ENCODE measurements at places on chromosomes 3 and 15. TPM values are rescaled to one million over a fixed set of nuclear protein-coding genes. Genes with fewer than 3 reads are reported as not detected.

CLN6 gene
- total RNA-seq = 6.6 TPM

LSG1 gene
- 23.4 TPM for total RNA-seq

DNA sequence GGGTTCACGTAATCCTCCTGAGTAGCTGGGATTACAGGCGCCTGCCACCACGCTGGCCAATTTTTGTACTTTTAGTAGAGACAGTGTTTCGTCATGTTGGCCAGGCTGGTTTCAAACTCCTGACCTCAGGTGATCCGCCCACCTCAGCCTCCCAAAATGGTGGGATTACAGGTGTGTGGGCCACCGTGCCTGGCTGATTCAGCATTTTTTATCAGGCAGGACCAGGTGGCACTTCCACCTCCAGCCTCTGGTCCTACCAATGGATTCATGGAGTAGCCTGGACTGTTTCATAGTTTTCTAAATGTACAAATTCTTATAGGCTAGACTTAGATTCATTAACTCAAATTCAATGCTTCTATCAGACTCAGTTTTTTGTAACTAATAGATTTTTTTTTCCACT, 9.4 kb downstream of the VHL start:
- DNase-seq = no peak

GRM7 gene
- total RNA-seq = not detected

DNA sequence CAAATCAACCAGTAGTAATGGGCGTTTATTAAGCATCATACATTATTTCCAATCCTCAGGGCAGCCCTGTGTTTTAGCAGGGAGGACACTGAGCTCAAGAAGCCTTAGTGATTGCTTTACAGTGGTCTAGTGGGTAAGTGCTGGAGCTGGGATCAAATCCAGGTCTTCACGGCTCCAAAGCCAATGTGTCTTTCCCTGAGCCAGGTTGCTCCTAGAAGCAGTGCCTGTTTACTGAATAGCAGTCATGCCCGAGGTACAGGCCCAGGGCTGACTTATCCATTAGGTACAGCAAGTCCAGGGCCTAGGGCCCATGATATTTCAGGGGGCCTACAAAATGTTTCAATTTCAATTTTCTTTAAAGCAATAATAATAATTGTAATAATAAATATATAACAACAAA, 9.6 kb upstream of the SMAD6 start:
- peak; percentile 28 for DNase-seq

DUOXA1 gene
- 0.30 TPM for total RNA-seq

SYNPR gene
- 0.93 TPM for total RNA-seq

FILIP1L gene
- 84.9 TPM for total RNA-seq

TICRR gene
- total RNA-seq = 0.08 TPM

DNA sequence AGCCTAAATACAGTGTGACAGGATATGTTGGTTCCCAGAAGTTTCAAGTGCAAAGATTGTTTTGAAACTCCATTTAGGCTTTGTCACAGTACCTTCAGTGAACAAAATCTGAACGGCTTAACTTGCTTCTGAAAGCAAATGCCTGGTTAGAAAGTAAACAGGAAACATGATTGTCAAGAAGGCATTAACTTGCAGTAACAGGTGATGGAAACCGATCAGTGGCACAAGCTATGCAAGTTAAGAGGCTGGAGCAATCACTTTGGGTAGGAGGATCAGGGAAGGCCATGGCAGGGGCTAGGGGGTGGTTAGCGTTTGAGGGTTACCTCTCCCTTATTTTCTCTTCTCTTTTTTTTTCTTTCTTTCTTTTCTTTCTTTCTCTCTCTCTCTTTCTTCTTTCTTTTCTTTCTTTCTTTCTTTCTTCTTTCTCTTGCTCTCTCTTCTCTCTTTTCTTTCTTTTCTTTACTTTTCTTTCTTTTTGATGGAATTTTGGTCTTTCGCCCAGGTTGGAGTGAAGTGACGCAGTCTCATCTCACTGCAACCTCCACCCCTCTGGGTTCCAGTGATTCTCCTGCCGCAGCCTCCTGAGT, 2.4 kb downstream of the HYKK start:
- DNase-seq = no peak

DNA sequence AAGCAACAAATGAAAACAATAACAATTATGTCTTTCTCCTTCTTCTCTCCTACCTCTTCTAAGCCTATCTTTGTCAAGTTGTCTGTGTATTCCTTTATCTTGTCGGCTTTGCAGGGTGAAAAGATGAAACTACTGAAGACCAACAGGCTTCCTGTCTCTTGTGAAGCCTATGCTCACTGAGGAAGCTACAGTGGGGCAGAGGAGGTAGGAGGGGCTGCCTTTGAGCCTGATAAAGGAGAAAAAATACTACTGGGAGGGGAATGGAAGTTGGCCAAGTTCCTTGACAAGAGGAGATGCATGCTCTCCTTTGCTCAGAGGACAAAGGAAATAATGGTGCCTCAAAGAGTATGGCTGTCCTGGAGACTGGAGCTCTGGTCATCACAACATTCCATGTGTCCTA, 92.0 kb downstream of the IGSF11 start:
- DNase-seq = no peak

TTC21A gene
- total RNA-seq = 2.1 TPM

GRM2 gene
- 0.41 TPM for total RNA-seq

DNA sequence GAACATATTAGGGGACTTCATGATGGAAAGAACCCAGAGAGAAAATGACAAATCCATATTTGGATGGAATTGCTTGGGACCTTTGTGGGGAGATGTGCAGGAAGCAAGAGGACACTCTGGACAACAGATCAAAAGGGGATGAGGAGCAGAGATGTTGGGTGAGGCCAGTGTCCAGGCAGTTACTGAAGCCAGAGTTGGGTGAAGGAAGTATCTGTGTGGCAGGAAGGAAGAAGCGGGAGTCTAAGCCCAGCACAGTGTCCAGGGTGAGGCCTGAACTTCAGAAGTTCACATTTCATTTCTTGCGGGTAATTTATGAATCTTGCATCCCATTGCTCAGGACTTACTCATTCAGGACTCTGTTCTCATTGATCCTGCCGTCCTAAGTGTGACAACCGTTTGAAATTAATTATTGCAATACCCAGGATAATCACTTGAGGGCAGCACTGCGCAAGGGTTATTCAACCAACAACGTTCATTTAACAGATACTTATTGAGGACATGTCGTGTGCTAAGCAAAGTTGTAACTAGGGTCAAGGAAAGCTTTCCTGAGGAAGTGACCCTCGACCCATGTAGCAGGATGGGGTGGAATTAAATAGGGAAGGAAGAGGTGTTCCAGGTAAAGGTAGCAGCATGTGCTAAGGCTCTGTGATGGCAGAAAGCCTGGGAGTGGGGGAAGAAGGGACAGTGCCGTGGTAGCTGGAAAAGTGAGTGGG, 61.3 kb upstream of the CMTM8 start:
- DNase-seq = no peak

GRCh38 chr3:46097691-46098241, 70.5 kb upstream of the XCR1 start:
- DNase-seq = no peak

DNA sequence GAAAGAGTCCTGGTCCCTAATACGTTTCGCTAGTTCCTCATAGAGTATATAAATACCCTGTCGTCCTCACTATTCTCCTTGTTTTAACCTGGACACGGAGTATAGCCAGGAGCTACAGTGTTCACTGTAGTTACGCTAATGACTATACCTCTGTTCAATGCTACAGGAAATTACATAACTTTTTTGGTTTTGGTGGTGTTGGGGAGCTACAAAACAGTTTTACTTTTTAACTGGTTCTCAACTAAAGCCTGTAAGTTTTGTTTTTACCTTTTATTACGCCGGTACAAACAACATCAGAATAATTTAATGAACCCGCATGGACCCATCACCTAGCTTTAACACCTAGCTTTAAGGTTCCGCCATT, 1.5 kb downstream of the LMLN start:
- DNase-seq = no peak

DNA sequence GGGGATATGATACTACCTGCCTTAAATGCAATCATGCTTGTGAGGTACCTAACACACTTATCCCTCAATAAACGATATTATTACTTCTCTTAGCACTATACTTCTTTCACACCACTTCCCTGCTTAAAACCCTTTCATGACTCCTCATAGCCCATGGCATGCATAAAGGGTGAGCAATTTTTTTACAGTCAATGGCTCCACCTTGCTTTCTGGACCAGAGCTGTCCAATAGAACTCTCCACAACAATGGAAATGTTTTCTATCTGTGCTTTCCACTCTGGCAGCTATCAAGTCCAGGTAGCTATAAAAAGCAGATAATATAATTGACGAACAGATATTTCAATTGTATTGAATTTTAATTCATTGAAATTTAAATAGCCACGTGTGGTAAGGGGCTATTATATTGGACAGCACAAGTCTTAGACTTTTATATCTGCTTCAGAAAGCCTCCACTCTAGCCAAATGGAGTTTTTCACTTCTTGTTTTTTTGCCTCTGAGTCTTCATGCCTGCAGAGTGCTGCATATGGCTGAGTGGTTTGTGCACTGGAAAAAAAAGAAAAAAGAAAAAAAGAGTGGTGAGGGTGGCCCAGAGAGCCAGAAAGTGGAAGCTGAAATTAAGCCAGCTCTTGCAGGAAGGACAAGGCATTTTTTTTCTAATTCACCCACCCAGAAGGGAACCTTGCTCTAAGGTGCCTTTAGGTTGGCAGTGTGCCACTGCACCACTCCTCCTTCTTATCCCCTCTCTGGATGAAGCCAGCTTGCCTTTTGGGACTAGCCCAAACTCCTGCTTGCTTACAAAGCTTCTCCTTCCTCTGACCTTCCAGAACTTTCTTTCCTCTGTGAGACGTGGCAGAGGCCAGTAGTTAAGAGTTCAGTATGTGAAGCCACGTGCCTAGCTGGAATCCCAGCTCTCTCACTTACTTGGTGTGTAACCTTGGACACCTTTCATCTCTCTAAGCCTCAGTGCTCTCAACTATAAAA, 239.0 kb upstream of the LRTM1 start:
- no peak for DNase-seq

DNA sequence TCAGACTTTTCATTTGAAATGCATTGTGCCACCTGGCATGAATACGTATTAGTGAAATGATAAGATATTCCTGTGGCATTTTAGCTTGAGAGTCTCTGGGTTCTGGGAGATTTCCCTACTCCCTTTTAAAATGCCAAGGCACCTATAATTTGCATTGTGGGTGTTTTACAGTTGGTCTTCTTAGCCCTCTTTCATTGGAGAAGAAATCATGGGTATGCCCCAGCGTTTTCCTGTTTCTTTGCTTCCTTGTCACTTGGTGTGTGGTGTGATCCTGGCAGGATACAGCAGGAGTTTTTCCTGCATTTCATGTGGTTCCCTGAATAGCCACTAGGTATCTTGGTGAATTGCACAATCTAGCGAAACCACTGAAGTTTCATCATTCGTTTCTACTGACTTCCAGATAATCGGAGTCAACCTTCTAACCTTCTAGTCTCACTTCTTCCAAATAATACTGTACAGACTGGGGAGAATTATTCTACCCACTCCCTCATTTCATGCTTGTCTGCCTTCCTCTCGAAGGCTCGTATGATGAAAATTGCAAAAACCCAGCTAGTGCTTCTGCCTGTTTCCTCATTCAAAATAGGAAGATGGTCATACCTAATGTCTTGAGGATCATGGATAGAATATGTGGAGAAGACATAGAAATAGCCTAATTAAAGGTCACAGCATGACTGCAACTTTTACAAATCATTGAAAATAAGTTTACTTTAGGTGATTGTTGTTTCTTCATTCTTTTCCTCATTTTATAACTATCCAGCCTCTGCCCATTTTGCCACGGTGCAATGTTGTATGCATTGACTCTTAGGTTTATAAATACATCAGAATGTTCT, 2.6 kb downstream of the BHLHE40 start:
- no peak for DNase-seq

ISLR2 gene
- 2.6 TPM for total RNA-seq

UBAP1L gene
- 1.8 TPM for total RNA-seq

- DNase-seq = no peak
These were observed 171.2 kb downstream of the KLHL25 start for GRCh38 chr15:85623315-85624049.

DNA sequence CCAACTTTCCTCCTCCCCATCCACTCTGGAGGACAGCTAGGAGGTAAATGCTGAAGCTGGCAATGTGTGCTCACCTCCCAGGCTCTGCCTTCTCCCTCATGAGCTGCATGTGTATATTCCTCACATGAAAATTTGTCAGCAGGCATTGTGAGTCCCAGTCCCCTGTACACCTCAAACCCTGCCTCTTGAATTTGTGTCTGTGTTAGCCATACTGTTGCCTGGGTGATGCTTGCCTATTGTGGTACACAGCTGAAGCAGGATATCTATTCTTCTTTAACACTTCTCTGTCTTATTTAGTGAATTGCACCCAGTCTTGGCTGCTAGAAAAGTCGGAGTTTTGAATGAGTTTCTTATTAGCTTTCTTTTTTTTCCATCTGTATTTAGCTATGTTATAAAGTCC, 586.0 kb upstream of the TGFBR2 start:
- no peak for DNase-seq

DNA sequence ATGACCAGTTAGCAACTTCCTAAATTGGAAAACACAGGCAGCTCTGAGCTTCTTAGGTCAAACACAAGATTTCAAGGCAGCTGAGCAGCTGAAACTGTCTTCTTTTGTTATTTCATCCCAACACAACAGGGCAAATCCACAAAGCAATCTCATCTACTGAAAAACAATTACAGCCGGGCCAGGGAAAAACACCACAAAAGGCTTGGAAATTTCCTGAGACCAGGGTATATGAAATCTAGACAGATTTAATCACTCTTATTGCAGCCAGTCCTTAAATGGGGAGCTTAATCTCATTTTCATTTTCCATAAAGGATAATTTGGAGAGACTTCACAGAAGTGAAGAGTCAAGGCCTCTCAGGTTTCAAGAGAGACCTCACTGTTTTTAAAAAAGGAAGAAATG, 181.8 kb downstream of the SSR3 start:
- DNase-seq = no peak

CFAP91 gene
- total RNA-seq = 0.44 TPM

FBXW12 gene
- total RNA-seq = not detected

DNA sequence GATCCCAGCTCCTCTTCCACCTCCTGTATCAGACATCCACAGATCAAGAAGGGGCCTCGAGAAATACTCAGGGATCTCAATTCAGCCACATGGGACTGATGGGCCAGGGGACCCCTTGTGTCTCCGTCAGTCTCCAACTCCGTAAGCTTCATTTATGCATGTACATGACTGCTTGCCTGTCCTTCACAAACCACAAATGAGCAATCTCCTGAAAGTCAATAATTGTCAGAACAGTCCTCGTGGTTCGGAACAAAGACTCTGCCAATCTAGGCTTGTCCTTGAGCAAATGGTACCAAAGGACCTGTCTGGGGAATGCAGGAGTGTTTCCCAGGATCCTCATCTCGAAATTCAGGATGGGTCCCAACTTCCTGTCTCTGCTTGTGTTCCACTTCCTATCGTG, 20.8 kb downstream of the SLC12A8 start:
- DNase-seq = no peak

DNA sequence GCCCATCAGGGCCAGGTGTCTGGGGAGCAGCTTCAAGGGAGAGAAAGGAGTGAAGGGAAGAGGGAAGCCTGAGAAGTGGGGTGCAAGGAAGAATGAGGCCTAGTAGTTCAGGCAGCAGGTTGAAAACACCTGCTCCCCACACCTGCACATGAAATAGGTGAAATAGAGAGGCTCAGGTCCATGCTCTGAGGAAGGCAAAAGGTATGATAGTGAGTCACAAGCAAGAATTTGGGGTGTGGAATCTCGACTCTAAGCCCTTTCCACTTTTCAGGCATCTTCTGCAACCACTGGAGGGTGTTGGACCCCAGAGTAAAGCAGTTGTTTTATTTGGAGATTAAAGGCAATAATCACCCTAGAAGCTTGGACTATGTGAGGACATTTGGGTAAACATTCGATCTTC, 157.5 kb downstream of the CTNNB1 start:
- DNase-seq = no peak

- no peak for DNase-seq
These were observed 62.5 kb downstream of the CBLB start for GRCh38 chr3:105806359-105806758.
